T follicular helper cell (primary cell): ENCODE measurements at places on chromosomes 4 and X.

DNA sequence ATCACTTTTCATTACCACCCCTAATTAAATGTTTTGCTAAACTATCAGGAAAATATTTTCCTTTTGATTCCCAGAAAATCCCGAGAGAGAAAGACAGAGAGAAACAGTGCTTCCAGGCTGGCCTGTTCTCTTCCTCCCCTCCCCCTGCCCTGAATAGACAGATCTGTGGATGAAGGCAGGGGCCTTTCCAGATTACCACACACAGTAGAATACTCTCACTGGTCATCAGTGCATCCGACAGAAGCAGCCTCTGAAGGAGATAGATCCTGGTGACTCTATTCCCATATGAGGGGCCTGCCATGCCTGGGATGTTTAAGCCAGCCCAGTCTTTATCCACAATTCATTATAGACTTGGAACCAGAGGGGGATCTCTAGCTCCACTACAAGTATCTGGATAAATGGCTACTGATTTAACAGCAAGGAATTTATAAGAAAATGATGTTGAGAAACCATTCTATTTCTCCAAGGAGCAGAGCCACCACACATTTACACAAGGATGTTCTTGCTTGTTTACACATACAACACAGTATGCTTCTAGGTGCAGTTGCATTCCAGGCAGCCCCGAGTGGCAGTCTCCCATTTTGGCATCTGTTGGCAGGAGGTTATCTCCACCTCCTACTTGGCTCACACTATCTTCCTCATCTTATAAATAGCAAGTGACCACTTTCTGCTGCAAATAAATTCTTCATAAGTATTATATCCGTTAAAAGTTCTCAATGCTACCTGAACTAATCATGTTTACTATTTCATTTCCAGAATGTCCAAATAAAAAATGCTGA is 115.8 kb downstream of the HS6ST2 start:
- DNase-seq, result no peak

DNA sequence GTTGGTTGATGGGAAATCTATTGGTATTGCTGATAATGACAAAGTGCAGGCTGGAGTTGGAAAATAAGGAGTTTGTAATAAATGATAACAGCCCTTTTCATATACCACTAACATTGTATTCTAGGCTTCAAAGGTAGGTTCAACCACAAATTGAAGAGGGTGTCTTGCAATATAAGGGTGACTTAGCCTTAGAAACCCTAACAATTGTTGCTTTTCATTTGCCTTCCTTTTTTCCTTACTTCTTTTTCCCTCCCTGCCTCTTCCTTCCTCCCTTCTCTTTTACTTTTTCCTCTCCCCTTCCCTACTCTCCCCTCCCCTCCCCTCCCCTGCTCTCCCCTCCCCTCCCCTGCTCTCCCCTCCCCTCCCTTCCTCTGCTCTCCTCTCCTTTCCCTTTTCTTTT is 10.9 kb upstream of the AGA start:
- no peak for DNase-seq

GRCh38 chrX:12378706-12379105 is 240.4 kb downstream of the FRMPD4 start:
- DNase-seq, result no peak

- no peak for DNase-seq
These were observed 178.7 kb upstream of the RBPJ start for GRCh38 chr4:26141911-26142638.

DNA sequence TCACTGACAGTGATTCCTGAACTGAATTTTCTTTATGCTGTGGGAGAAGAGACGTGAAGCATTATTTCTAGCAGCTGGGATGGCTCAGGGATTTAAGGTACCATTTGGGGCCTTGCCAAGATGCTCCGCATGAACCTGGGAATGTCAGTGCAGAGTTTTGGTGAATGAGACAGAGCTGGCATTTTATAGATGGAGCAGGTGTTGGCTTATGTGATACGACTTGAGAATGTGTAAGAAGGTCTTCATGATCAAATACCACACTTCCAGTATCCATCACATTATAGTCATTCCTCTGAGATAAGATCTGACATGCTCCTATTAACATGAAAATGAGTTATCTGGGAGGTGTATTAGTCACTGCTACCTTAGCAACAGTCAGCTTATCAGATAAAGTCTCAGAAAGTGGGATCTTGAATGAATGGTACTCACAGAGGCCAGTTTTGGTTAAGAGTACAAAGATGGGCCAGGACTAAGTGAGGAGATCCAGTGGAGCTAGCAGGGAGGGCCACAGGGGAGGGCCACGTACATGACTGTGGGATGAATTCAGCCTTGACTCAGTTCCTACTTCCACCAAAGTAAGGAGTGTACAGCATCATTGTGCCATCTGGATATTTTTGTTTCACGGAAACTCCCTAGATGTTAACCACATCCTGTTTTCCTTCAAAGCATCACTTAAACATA is 116.7 kb downstream of the SPCS3 start:
- no peak for DNase-seq

DNA sequence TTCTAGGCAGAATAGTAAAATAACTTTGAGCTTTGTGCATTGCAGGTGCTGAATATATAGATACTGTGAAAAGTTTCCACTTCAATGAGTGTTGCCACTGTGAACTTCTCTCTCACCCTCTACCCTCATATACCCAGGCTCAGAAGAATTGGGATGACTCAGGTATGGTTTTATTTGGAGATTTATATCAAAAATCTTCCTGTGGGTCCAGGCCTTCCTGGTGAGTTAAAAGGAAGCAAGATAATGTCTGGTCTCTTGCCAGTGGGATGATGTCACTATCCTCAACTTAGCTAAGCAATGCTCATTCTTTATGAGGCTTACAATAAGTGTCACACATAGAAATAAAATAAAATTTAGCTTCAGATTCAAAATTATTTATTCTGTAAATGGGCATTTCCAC is 153.3 kb upstream of the TENT5D start:
- no peak for DNase-seq

GRCh38 chr4:145909281-145909715 is 29.3 kb downstream of the ZNF827 start:
- DNase-seq, result no peak

DNA sequence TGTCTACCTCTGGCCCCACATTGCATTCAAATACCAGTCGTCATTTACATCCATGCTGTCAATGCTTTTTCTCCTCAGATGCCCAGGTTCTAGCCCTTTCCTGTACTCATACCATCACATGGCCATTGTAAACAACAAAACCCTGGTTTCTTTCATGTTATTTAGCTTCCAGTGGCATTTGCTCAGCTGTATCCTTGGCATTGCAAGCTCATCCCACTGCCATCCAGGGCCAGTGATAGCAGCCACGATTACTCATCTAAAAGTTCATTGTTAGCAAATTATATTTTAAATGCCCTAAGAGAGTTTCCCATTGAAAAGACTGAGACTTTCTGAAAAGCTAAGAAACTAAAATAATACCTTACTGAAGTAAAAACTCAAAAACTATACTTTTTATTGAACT is 34.0 kb downstream of the VEGFC start:
- DNase-seq, result no peak

- no peak for DNase-seq
These were observed 81.0 kb upstream of the ESX1 start for GRCh38 chrX:104335756-104336155.

DNA sequence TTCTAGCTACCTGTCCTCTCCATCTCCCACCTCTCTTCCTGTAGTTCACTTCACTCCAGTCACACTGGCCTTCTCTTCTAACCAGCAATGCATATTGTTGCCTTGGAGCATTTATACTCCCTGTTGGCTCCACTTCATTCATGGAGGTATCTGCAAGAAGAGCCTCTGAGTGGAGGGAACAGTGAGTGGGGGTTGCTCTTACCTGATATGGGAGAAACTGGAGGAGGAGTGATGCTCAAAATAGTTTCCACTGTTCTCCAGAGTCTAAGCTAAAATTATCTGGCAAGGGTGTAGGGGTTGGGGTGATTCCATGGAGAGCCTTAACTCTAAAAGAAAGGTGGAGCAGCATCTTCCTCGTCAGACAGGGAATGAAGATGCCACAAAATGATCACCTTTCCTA is 28.9 kb upstream of the DDX53 start:
- DNase-seq, result no peak

DNA sequence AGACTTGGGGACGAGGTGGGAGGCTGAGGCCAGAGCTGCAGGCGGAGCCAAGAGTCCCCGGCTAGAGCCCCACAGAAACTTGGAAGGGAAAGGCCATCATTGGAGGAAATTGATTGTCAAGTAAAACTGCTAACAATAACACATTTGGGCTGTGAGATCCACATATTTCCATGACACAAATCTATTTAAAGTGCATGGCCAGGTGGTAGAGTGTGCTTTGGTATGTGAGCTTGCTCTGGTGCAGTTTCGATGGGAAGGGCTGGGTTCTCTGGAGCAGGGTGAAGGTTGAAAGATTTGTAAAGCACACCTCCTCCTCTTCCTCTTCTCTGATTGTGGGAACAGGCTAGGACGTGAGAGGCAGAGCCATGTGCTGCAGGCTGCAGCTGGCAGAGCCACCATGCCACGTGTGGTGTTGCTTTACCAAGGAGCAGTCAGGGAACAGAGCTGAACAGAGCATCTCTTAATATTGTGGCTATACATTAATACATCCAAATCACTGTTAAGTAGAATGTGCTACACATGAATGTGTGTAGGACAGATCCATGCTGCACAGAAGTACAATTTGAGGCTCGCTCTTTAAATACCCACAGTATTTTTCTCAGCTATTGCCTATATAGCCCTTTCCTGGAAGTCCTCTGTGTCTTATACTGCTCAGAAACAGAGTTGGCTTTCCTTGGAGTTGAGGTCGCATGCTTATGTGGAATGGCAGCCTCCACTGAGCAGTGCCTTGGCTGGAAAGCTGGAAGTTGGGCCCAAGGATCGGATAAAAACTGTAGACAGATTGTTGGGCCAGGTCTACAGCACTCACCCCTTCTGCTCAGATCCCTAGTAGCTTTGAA is 37.7 kb downstream of the FHDC1 start:
- no peak for DNase-seq

GRCh38 chrX:13380211-13380610 is 60.4 kb upstream of the ATXN3L start:
- no peak for DNase-seq

DNA sequence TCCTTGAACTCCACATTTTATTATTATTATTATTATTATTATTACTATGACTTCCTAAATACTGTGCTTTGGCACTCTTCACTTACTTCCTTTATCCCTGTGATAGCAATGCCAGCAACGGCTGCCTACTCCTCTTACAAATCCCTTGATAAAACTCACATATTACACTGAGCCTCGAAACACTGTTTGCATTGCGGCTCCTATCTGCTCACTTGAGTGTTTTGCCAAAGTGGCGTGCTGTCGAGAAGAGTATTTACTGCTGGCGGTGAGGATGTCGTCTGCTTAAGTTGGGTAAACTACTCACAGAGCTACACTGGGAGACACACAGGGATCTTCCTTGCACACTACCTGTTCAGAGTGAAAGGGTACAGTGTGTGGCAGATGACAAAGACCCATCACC is 143.4 kb upstream of the VCX3A start:
- no peak for DNase-seq

DNA sequence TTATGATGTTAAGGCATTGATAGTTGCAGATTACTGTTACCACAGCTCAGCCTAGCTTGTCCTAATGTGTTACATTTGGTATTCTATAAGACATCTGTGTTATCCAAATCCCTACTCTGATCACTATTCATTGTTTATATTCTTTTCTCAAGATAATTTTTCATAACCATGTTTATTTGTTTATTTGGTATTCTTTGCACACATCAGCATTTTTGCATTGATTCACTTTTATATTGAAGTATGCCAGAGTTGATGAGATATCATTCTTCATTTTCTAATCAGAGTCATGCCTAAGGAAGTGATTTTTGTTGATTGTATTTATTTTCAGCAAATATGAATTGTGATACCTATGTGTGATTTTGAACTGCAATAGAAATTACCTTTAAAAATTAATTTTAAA is 61.2 kb upstream of the PDHA2 start:
- DNase-seq, result no peak

DNA sequence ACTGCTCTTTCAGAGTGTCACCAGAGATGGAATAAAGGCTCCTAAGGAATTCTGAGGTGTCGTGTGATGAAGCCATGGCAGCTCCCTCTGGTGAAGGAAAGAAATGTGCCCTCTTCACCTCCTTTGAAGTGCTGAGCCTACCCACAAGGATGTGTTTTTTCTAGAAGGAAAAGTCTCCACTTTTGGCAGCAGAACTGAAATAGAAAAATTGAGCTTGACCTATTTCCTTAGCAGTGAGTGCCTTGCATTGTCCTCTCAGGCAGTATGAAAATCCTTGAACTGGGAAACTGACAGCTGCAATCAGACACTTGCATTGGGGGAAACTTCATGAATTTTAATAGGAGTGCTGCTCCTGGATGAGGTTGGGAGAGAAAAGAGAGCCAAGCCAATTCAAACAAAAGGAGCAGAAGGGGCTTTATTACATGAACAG is 95.2 kb downstream of the DCLK2 start:
- DNase-seq, result no peak

DNA sequence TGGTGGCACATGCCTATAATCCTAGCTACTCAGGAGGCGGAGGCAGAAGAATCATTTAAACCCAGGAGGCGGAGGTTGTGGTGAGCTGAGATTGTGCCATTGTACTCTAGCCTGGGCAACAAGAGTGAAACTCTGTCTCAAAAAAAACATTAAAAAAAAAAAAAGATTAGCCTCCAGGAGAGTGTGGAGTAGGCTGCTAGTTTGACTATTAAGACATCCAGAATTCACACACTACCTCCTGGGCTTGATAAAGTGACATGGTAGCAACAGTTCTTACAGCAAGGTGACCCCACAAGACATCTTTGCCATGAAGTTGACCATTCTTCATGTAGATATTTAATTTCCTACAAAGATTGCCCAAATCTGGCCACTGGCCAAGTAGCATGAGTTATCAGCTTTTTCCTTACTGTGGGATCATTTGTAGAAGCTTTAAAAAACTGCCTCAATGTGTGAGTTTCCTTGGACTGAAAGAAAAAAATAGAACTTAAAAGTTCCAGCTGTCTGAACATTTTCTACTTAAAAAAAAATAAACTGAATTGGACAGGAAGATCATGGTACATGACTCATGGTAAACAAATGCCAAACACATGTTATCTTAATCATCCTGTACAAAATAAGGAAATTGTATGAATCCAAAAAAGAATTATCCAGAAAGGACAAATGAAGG is 35.3 kb upstream of the SPRY1 start:
- no peak for DNase-seq

DNA sequence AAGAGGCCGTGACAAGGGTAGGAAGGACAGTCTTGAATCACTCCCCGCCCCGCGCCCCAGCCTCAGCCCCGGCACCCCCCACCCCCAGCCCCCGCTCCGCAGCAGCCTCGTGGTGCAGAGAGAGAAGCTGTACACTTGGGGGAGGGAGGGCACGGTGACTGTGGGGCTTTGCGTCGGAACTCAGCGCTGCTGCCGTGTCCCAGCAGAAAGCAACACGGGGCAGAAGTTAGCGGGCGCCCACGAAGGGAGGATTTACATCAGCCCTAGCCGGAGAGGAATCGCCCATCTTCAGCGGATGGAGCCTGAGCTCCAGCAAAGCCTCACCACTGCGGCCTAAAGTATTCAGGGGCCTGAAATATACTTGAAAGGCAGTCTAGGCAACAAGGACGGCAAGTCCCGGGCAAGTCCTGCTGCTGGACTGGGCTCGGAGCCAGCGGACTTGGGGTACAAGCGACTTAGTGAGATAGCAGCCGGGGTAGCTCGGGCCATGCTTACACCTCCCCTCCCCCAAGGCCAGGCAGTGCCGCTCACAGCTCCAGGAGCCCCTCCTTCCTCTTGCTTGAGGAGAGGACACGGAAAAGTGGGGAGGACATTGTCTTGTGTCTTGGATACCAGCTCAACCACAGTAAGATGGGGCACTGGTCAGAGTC is 18.5 kb upstream of the OPN1LW start:
- no peak for DNase-seq

- DNase-seq, result no peak
These were observed 73.8 kb downstream of the TACR3 start for GRCh38 chr4:103645991-103646390.
